ENCODE measurements at places on chromosomes 5 and 9. TPM values are rescaled to one million over a fixed set of nuclear protein-coding genes. Genes with fewer than 3 reads are reported as not detected.

- peaks cover 19% of the 10 kb centered on the region for H3K4me1 ChIP-seq
- H3K27ac ChIP-seq: no peak overlapping the region
- peaks cover 8% of the 10 kb centered on the region for H3K27me3 ChIP-seq
- no peak for DNase-seq
These were observed 211.2 kb downstream of the GOLPH3 start for GRCh38 chr5:31962871-31963307.

GRCh38 chr5:167894631-167895472 is 396.6 kb upstream of the WWC1 start:
- no peak overlapping the region for H3K4me3 ChIP-seq
- peaks cover 4% of the 10 kb centered on the region for H3K27me3 ChIP-seq
- H3K36me3 ChIP-seq: peaks cover 1% of the 10 kb centered on the region
- H3K27ac ChIP-seq: no peak overlapping the region
- peak; percentile 5 for DNase-seq

GRCh38 chr5:172412724-172413286 is 41.5 kb downstream of the SH3PXD2B start:
- peaks cover 9% of the 10 kb centered on the region for H3K36me3 ChIP-seq
- H3K4me3 ChIP-seq: peak overlapping the region; percentile 9
- peak overlapping the region; percentile 79 for H3K27ac ChIP-seq
- DNase-seq: peak; percentile 94
- H3K27me3 ChIP-seq: no peaks in the 10 kb centered on the region

- peaks cover 15% of the 10 kb centered on the region for H3K36me3 ChIP-seq
- no peak for DNase-seq
- no peak overlapping the region for H3K4me3 ChIP-seq
- peak overlapping the region; percentile 56 for H3K27ac ChIP-seq
- no peaks in the 10 kb centered on the region for H3K27me3 ChIP-seq
These were observed 60.6 kb downstream of the IPO11 start for GRCh38 chr5:62473209-62473608.

GRCh38 chr5:73917433-73917832 is 291.4 kb downstream of the ARHGEF28 start:
- H3K4me3 ChIP-seq: no peak overlapping the region
- H3K27ac ChIP-seq: peak overlapping the region; percentile 35
- H3K36me3 ChIP-seq: peaks cover 42% of the 10 kb centered on the region
- DNase-seq: no peak
- H3K27me3 ChIP-seq: no peaks in the 10 kb centered on the region

GRCh38 chr5:60677850-60678664 is 21.9 kb downstream of the DEPDC1B start:
- no peak for DNase-seq
- H3K4me1 ChIP-seq: peaks cover 7% of the 10 kb centered on the region
- H3K36me3 ChIP-seq: no peaks in the 10 kb centered on the region

DNA sequence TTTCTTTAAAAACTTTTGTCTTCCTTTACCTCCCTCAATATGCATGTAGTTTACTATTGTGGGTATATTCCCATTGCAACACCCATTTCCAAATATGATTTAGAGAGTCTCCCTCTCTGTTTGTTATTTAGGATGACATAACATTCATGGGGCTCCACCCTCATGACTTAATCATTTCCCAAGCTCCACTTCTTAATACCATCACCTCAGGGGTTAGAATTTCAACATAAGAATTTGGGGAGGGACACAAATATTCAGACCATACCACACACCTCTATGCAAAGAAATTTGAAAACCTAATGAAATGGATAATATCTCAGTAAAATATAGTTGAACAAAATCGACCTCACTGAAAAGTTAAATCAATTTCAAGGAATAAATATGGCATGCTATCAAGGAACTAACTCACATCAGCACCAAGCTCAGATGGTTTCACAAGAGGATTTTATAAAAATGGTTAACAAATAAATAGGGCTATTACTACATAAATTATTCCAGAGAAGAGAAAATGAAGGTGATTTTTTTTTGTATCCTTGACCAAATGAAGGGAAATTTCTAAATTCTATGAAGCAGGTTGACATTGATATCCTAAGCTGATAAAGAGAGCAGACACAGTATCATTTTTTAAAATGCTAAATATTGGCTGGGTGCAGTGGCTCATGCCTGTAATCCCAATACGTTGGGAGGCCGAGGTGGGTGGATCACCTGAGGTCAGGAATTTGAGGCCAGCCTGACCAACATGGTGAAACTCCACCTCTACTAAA is 20.2 kb upstream of the UBTD2 start:
- H3K27ac ChIP-seq: no peak overlapping the region
- no peak for DNase-seq
- H3K4me3 ChIP-seq: no peak overlapping the region
- peaks cover 2% of the 10 kb centered on the region for H3K36me3 ChIP-seq
- no peaks in the 10 kb centered on the region for H3K27me3 ChIP-seq
- H3K4me1 ChIP-seq: peaks cover 7% of the 10 kb centered on the region

- no peaks in the 10 kb centered on the region for H3K36me3 ChIP-seq
- DNase-seq: no peak
- H3K27me3 ChIP-seq: no peaks in the 10 kb centered on the region
- H3K4me3 ChIP-seq: no peak overlapping the region
These were observed 28.0 kb downstream of the NKD2 start for GRCh38 chr5:1036504-1037122.

- no peaks in the 10 kb centered on the region for H3K36me3 ChIP-seq
- no peak overlapping the region for H3K4me3 ChIP-seq
These were observed 46.7 kb downstream of the SHB start for GRCh38 chr9:38022203-38022895.

DNA sequence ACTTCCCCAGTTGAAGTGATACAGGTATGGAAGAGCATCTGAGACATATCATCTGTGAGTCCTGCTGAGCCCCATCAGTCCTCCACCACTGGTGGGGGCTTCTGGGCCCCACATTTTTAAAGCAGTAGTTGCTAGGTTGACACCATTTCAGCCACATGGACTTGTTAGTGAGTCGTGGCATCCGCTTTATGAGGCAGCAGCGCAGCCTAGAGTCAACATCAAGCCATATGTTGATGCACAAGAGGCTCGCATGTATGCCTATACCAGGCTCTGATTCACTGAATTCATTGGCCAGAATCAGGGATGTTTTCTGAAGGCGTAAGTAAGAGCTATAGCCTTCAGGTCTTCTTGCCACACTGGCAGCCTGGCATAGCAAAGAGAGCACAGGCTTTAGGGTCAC is 26.8 kb downstream of the ZNF346 start:
- no peaks in the 10 kb centered on the region for H3K27me3 ChIP-seq
- peaks cover 27% of the 10 kb centered on the region for H3K36me3 ChIP-seq
- no peak for DNase-seq
- no peak overlapping the region for H3K4me3 ChIP-seq
- no peaks in the 10 kb centered on the region for H3K4me1 ChIP-seq

CANX gene
- 809 TPM for total RNA-seq

MLANA gene
- total RNA-seq: not detected

PCDHA9 gene
- 1.7 TPM for total RNA-seq

Measured in osteocyte (in vitro differentiated cells).